ENCODE measurements at places on chromosomes 1 and 21. TPM values are rescaled to one million over a fixed set of nuclear protein-coding genes. Genes with fewer than 3 reads are reported as not detected.
A peak's percentile ranks its signal among the peaks of the same experiment; 100 is the strongest.

INSRR gene
- 0.31 TPM for total RNA-seq

ACTN2 gene
- total RNA-seq: 59.1 TPM

DNA sequence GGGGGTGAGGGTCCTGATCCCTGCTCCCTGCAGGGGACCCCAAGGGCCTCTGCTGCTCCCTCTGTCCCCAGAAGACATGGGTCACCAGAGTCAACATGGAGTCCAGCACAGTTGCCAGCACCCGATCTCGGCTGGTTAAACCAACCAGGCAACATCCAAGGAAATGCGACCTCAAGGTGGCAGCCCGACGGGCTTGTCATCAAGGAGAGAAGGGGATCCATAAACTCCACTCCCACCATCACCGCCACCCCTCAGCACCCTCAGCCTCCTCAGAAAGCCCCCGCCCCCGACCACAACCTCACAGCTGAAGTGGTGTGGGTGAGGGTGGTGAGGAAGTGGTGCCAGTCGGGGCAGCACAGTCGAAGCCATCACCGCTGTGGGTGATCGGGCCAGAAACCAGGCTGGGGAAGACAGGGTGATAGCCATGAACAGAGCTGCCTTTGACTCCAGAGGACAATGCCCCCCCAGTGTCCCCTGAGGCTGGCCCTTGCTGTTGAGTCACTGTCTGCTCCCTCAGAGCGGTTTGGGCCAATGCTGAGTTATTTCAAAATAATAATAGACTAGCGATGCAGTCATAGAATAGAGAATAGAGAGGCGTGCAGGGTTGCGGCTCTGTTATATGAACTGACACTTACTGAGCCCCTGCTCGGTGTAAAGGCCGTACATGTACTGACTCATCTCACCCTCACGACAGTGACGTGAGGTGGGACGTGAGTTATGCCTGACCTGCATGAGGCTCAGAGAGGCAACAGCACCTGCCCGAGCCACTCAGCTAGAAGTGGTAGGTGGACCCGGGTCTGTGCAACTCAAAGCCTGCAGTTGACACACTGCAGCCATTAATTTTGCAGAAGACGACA lies 88.7 kb upstream of the IFFO2 start:
- DNase-seq: peak; percentile 71

GRCh38 chr1:8170059-8170835 lies 144.1 kb upstream of the ERRFI1 start:
- no peak for DNase-seq

GRCh38 chr1:27116232-27116631 lies 38.7 kb downstream of the SLC9A1 start:
- DNase-seq: no peak

- no peak for DNase-seq
These were observed 8.9 kb downstream of the NIBAN1 start for GRCh38 chr1:184965439-184965838.

GRCh38 chr1:172299515-172299914 lies 121.0 kb upstream of the C1orf105 start:
- no peak for DNase-seq

All from occipital lobe (tissue), 3 donors.